ENCODE measurements at places on chromosomes 11 and 22. TPM values are rescaled to one million over a fixed set of nuclear protein-coding genes. Genes with fewer than 3 reads are reported as not detected.

Gene CACNA1I
- total RNA-seq: 2.5 TPM

Gene PPFIA1
- 86.8 TPM for total RNA-seq

Gene RAB38
- total RNA-seq: 12.7 TPM

Gene KRTAP5-2
- total RNA-seq: not detected

DNA sequence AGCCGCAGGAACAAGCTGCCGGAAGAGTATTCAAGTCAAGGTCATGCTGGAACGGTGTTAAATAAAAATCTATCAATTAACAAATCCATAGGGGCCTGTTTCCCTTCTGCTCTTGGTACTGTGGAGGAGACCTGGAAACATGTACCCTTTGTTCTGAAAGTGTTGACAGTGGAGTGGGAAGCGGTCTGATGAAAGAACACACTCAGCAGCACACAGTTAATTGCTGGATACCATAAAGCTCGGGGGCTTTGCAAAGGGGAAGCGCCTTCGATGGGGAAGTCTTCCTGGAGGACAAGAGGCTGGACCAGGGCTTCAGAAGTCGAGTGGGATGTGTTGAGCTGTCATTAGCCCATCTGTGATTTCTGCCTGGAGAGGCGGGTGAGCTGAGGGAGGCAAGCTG is 112.5 kb upstream of the CLPB start:
- DNase-seq: no peak
- no peak overlapping the region for H3K4me3 ChIP-seq
- H3K27me3 ChIP-seq: peaks cover 19% of the 10 kb centered on the region
- no peaks in the 10 kb centered on the region for H3K4me1 ChIP-seq
- no peak overlapping the region for H3K27ac ChIP-seq

DNA sequence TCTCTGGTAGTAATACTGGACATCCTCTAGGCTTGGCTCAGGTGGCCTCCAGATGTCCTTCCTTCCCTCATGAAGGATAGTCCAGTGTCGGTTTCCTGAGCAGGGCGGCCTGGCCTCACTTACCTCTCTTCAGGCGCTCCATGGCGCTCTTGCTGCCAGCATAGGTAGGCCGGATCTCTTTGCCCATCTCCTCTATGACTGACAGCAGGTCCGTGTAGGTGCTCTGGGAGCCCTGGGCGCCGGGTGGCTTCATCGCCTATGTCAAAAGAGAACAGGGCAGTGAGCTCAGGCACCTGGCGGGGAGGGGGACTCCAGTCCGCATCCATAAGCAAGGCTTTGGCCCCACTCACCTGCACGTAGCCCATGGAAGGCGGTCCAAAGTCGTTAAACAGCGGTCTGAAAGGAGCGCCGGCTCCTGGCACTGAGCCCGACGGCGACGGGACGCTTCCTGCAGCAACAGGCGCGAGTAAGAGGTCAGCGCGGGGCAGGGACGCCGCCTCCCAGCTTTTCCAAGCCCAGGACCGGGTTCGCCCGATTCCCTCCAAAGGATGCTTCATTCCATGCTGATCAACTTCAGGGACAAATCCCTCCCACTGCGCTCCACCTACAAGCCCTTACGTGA is 609 bp downstream of the CDK2AP2 start:
- DNase-seq: no peak
- H3K36me3 ChIP-seq: no peaks in the 10 kb centered on the region
- H3K27ac ChIP-seq: peak overlapping the region; percentile 71
- H3K4me3 ChIP-seq: peak overlapping the region; percentile 66

DNA sequence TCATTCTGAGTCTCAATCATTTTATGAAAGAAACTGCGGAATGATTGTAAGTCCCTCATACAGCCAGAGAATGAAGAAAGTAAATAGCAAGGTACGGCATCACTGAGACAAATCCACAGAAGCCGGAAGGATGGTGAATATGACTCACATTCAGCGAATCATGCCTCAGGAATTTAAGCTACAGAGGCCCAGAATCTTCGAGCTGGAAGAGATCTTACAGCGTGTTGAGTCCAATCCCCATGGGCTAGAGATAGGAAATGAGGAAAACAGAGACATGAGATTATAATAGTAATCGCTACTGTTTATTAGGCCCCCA is 173.2 kb downstream of the KIF18A start:
- H3K36me3 ChIP-seq: no peaks in the 10 kb centered on the region
- DNase-seq: peak; percentile 66
- peak overlapping the region; percentile 51 for H3K27ac ChIP-seq
- H3K27me3 ChIP-seq: no peaks in the 10 kb centered on the region

DNA sequence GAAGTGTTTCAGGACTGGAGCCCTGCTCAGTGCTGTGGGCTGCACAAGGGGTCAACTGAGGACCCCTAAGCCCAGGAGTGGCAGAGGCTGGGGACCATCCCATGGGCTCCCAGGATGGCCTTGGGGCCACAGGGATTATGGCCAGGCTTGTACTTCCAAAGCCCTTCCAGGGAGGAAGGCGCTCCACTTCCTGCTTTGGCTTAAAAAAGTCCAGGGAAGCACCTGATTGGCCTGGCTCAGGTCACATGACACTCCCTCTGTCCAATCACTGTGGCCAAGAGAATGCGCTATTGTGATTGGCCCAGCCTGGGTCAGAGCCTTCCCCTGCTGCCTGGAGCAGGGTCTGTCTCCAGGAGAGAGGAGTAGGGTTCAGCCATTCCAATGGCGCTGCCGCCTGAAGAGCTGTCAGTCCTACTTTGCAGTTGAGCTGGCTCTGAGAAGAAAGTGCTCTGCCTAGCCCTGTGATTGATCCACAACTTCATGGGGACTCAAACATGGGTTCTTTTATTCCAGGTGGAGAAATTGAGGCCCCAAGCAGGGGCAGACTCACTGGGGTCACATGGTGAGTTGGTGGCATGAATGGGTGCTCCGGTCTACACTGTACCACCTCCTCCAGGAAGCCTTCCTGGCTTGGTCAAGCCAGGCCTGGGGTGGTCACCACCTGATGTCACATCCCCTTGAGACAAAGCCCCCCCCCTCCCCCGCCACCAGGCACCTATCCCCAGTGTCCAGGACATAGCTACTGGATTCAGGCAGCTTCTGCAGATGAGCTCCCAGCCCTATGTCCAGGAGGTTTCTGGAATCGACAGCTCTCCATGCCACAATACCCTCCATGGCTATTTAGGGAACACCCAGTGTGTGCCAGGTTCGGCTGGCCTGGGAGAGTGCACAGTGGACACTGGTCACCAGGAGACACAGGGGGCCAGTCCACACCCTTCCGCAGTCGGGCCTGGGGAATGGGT is 48.2 kb downstream of the RTN4R start:
- no peaks in the 10 kb centered on the region for H3K4me1 ChIP-seq
- no peak overlapping the region for H3K4me3 ChIP-seq
- no peaks in the 10 kb centered on the region for H3K27me3 ChIP-seq
- H3K36me3 ChIP-seq: no peaks in the 10 kb centered on the region

- H3K27ac ChIP-seq: no peak overlapping the region
- H3K27me3 ChIP-seq: no peaks in the 10 kb centered on the region
- H3K36me3 ChIP-seq: no peaks in the 10 kb centered on the region
- peaks cover 12% of the 10 kb centered on the region for H3K4me1 ChIP-seq
- DNase-seq: no peak
- no peak overlapping the region for H3K4me3 ChIP-seq
Measured at GRCh38 chr11:33533386-33534052, 167.1 kb downstream of the C11orf91 start.

- H3K27me3 ChIP-seq: no peaks in the 10 kb centered on the region
- DNase-seq: no peak
- H3K27ac ChIP-seq: no peak overlapping the region
- no peaks in the 10 kb centered on the region for H3K4me1 ChIP-seq
- H3K36me3 ChIP-seq: no peaks in the 10 kb centered on the region
- H3K4me3 ChIP-seq: no peak overlapping the region
Measured at GRCh38 chr11:73667891-73668290, 21.5 kb downstream of the PLEKHB1 start.

Data from PC-9 (cell line).